ENCODE measurements at places on chromosomes 5 and 9.

GRCh38 chr9:35277171-35277520 is 115.3 kb downstream of the UNC13B start:
- no peak for DNase-seq

DNA sequence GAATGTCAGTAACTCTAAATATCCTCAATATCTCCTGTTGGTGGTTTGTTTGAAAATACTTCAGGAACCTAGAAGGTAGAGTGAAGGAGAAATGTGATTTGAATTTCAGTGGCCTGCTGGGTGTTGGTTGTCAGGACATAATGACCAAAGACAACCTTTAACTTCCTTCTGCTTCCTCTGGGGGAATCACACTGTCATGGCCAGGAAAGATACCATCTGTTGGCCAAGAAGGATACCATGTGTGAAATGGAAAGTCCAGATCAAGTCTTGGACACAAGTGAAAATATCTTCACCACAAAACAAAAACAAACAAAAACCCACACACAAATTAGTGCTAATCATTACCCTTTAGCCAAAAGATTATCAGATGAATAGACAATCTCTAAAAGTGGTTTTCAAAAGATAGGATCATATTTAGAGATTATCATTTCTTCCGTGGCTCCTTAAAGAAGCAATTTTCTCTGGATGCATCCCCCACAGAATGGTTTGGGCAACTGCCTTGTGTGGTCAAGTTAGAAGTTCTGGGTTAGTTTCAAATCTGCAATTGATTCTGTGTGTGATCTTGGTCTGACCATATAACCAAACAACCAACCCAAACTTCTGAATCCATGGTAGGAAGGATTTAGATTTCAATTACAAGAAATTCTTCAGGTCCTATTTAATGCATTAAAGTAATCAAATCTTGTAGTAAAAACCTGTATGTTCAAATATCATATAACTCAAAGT is 1.6 kb downstream of the C1QTNF3 start:
- DNase-seq: no peak

DNA sequence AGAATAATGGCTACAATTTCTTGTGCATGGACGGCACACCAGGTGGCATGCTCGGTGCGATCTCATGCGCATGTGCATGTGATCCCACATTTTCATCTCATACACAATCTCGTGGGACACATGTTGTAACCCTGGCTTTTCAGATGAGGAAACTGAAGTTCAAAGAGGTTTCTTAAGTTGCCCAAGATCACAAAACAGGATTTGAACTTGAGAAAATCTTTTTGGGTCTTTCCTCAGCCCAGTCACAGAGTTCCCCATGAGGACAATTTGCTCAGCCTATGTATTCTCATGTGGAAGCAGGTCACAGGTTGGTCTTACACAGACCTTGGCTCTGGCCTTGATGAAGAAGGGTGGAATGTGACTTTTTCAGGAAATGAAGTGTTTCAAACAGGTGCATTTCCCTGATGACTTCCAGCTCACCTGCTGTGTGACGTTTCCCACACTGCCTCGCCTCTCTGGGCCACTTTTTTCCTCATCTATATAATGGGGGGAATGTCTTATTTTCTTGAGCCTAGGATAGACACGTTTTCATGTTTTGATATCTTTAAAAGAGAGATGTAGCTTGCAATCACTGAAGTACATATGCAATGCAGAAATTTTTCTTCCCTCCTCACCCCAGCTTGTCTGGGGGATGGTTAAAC is 7.1 kb upstream of the ORM1 start:
- no peak for DNase-seq

DNA sequence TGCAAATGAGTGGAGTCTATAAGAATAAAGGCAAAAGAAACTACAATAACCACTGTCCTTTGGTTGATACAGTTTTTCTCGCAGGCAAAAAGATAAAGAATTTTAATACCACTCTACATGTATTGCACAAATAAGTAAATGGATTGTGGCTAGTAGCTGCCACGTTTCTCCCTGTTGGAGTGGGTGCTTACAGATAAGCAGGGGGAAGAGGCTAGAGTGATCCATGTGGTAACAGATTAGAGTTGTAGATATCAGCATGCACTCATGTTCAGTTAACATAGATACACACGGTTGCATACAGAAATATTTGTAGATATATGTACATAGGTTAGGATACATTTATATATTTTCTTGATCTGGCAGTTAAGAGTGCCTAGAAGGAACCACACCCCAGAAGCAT is 179.5 kb downstream of the ARHGEF28 start:
- DNase-seq: no peak

- no peak for DNase-seq
These were observed 112.2 kb downstream of the MCTP1 start for GRCh38 chr5:95172659-95173058.

DNA sequence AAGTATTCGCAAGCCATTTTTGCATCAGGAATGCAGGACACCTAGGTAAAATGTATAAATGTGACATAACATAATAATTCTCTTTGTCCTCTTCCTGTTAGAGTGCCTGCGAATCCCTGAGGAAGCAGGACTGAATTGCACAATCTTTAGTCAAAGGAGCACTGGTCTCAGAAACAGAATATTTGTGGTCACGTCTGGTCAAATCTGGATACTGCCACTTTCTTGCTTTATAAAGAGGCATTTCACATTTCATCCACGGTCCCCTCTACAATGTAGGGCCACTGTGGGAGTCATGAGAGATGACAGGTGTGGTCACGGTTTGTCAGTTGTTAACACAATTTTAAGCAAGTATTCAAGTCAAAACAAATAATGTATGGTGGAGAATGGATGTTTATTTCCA is 564.0 kb downstream of the IRX1 start:
- DNase-seq: no peak

GRCh38 chr5:4348919-4349318 is 753.3 kb downstream of the IRX1 start:
- DNase-seq: no peak

DNA sequence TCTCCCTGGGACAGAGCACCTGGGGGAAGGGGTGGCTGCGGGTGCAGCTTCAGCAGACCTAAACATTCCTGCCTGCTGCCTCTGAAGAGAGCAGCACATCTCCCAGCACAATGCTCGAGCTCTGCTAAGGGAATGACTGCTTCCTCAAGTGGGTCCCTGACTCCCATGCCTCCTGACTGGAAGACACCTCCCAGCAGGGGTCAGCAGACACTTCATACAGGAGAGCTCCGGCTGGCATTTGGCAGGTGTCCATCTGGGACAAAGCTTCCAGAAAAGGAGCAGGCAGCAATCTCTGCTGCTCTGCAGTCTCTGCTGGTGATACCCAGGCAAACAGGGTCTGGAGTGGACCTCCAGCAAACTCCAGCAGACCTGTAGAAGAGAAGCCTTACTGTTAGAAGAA is 77.2 kb downstream of the SLCO6A1 start:
- no peak for DNase-seq

DNA sequence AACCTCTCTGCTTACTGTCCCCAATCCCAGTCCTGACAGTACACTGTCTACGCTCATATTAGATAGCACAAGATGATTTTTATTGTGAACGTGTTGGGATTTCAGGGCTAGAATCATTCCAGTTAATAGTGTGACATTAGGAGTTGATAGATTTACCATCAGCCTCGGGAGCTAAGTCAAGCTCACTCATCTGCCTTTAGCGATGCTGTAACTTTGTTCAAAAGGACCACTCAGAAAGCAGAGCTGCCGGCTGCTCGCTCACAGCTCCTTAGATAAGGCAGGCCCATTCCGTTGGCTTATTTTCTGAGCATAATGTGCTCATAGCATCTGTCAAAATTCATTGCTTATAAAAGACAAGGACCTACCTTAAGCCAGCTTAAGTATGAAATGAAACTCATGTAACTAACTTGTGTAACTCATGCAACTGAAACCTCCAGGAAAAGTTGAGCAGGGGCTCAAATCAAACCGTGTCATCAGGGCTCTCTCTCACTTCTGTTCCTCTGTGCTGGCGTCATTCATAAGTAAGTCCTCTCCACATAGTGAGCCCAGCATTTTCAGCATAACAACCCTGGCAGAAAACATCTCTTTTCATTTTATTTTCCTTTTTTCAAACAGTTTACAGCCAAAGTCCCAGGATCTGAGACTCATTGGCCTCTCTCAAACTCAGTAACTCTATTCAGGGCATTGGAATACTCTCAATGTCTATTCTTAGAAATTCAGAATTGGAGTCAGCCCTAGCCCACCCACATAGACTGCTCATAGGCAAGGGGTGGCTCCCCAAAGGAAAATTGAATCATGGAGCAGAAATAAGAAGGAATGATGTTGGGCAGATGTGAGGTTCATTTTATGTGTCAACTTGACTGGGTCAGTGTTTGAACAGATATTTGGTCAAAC is 208.8 kb downstream of the MAN2A1 start:
- DNase-seq: no peak

DNA sequence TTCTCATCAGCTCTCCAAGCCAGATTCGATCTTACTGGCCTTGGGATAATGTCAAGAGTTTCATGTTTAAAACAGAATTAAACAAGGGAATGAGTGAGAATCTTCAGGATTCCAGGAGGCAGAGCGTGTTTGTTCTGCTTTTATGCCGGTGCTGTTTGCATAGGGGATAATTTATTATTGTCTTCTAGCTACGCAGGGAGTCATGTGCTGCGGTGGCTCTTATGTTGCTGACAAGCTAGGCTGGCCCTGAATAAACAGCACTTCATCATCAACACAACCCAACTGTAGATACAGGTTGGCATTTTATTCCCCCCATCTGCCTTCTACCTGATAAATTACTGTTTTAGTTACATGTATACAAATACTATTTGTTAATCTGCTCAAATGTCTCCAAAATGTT is 47.1 kb upstream of the PCA3 start:
- DNase-seq: no peak

GRCh38 chr9:134296301-134297082 is 29.8 kb upstream of the RXRA start:
- no peak for DNase-seq

DNA sequence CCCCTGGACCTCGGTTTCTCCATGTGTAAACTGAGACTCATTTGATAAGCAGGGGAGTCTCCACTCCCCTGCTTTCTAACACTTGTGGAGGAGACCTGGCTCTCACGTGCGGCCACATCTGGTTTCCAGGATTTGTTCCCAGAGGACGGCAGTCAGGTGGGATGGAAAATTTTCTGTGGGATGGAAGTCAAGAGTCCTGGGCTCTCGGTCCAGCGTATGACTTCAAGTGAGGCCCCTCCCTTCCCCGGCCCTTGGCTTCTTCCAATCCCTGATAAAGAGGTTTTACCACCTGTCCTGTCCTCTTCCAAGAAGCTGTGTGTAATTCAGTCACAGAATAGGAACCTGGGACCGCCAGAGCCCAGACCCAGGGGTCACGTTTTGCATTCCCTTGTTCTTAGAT is 35.0 kb downstream of the TMOD1 start:
- no peak for DNase-seq

DNA sequence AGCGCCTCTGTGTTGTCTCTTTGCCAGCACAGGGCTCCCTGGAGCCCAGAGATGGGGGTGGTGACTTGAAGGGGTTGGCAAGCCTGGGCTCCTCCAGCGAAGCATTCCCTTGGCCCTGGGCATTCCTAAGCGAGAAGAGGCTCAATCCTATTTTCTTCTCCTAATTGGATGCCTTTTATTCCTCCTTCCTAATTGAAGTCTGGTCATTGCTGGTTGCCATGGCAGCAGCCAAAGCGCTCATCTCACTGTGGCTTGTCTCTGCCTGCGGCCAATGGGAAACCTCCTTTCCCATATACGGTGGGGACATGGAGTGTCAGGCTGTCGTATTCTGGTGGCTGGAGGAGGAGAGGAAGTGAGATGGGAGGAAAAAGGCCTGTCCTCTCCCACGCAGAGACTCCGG is 52.3 kb upstream of the RARS1 start:
- peak; percentile 36 for DNase-seq

GRCh38 chr5:168073311-168073710 is 218.1 kb upstream of the WWC1 start:
- no peak for DNase-seq

GRCh38 chr5:71013575-71013974 is 11.6 kb downstream of the NAIP start:
- DNase-seq: no peak

DNA sequence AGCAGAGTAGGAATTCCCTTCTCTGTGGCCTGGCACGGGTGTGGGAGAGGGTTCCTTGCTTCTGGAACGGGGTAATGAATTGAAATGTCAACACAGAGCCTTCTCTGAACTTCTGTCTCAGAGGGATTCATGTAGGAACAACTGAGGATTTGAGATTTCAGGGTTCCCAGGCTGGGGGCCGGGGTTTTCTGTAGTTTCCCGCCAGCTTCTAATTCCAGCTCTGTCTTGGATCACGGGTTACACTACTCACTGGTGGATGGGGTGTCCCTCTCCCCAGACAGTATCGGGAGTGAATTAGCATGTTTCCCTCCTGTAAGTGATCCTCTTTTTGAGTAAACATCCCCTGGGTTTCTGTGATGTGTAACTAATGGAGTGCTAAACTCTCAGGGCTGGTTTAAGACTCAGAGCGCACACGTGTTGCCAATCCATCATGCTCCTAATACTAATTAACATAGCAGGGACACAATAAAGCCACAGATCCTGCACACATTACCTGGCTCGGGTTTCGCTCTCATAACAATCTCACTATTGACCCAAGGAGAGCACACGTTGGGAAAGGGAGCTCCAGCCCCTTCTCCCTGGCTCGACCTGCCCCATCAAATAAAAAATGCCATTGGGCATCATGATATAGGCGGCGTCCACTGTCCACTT is 18.1 kb upstream of the DMRT2 start:
- no peak for DNase-seq

GRCh38 chr9:16864649-16865434 is 5.6 kb downstream of the BNC2 start:
- DNase-seq: no peak

- peak; percentile 23 for DNase-seq
These were observed 271.3 kb downstream of the ZSWIM6 start for GRCh38 chr5:61603211-61603908.

- no peak for DNase-seq
These were observed 1.4 kb downstream of the IQGAP2 start for GRCh38 chr5:76404223-76405211.

DNA sequence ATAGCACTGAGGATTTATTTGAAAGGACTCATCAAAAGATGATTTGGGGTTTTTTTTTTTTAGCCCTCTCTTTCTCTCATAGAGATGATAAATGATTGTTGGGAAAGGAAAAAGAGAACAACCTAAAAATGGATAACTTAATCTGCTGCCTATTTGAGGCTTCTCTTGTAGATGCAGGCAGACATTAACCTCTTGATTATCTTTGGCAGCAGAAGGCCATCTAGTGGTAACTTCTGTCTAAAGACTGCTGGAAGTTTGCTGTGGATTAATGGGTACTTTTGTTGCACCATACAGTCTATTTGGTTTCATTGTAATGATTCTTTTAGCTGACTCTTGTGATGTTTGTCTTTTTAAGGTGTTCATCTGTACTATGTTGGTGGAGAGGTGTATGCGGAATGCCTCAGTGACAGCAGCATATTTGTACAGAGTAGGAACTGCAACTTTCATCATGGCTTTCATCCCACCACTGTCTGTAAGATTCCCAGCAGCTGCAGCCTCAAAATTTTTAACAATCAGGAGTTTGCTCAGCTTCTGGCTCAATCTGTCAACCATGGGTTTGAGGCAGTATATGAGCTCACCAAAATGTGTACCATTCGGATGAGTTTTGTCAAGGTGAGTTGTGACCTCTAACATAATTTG is 18.8 kb downstream of the SMIM32 start:
- no peak for DNase-seq
